ENCODE measurements at places on chromosomes 5 and 9. TPM values are rescaled to one million over a fixed set of nuclear protein-coding genes. Genes with fewer than 3 reads are reported as not detected.

GRCh38 chr5:153445875-153446579, 44.4 kb upstream of the GRIA1 start:
- no peak for DNase-seq

DNA sequence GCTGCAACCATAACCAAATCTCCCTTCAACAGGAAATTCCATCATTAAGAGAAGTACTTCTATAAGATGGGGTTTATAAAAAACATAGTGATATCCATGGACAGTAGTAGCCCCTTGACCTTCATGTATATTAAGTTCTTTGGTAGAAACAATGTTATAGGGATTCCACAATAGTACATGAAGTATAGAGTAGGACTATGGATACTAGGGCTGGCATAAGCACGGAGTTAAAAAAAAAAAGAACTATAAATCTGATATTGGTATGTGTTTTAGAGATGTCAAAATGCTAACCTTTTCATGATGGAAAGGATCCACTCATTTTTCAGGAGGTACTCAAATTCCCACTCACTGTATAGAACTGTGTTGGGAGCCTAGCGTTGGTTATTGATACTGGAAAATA, 337.6 kb downstream of the FGF10 start:
- DNase-seq, result no peak

- no peak for DNase-seq
These were observed 206.4 kb downstream of the C9orf50 start for GRCh38 chr9:129414377-129414992.

GRCh38 chr5:157269761-157270272, 3.9 kb downstream of the CYFIP2 start:
- no peak for DNase-seq

DNA sequence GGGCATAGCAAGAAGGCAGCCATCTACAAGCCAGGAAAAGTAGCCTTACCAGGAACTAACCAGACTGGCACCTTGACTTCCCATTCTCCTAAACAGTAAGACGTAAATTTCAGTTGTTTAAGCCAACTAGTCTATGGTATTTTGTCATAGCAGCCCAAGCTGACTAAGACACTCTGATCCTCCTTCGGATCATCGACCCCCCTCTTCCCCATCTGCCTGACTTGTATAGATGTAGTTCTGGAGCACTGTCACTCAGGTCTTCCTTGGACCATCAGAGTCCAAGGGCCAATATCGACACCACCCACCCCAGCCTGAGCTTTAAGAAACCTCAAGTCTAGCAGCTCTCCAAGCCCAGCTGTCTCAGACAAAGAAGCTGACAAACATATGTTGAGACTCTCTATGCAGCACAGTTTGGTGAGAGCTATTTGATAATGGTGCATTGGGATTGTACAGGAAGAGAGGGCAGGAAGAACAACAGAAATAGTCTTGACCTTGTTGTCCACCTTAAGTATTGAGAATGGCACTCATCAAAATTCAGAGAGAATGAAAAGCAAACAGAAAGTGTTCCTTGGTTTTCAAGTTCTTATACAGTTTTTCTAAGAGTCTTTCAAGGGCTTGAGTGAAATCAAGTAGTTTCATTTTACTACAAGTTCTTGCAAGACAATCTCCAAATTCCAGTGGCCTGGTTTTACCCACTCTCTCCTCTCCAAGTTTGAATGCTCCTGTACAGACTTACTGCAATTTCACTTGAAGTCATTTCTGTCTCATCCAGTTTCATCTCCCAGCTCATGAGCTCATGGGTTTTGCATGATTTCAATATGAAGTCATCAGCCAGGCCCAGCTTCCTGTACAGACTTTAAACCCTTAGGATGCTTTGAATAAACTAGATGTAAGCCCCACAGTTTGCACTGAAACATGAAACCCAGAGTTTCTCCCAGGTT, 122.3 kb upstream of the RAI14 start:
- no peak for DNase-seq

DNA sequence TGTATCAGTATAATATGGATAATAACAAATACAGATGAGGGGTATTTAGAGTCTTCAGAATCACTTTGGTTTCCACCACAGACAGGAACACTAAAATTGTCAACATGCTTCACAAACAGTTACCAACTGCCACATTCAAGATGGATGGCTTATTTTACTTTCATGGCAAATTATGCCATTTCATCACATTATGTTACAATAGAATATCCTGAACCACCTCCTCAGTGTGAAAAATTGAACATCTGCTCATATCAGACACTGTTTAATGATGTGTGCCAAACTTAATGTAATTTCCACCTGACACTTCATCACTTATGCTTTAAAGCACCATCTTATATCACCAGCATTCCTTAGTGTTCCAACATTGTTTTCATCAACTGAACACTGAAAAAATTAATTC, 357.4 kb downstream of the KCNN2 start:
- no peak for DNase-seq

DNA sequence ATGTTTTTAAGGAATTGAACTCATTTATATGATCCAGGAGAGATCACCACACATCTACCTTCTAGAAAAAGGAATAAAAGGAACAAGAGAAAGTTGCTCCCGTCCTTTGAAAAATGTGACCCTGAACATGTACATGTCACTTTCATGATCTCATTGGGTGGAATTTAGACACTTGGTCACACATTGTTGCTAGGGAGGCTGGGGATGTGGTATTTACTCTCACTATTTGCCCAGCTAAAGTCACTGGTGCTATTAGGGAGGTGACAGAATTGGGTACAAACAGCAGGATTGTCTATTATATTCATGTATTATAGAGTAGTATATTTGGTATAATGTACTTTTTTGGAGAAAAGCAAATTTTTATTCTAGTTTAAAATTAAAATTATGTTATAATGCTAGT, 2.1 kb upstream of the CDH10 start:
- no peak for DNase-seq

DNA sequence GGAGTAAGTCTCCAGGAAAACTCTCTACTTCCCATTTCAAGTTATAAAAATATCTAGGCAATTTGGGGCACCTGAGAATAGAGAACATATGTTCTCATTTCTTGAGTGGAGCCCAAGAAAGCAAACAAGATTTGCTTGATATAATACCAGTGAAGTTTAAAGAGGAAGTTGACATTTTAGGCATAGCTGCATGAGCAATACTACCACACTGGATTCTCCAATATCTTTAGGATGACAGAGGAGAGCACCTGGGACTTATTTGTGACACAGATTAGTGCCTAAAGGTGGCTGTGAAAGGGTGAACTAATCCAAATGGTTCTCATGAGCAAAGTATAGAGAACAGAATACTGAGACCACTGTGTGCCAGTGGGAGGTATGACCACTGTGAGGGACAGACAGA, 423.5 kb upstream of the RIOK2 start:
- no peak for DNase-seq

DNA sequence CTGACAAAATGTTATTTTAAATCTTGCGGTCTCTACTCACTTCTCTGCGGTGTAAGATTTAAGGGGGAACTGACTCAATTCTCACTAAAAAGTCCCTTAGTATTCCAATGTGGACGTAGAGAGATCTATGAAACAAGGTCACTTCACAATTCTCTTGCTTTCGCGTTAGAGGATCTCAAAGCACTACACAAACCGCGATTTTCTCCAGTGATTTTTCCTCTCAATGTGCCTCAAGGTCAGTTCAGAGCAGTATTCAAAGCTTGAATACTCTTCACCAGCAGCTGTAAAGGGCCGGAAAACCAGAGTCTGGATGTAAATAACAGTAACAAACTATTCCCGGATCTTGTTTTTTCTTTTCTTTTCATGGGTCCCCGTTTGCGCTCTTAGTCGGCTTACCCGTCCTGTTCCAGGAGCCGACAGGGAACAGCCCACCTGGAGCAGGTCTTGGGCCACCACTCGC, 128.2 kb downstream of the TMEM161B start:
- DNase-seq, result no peak

DNA sequence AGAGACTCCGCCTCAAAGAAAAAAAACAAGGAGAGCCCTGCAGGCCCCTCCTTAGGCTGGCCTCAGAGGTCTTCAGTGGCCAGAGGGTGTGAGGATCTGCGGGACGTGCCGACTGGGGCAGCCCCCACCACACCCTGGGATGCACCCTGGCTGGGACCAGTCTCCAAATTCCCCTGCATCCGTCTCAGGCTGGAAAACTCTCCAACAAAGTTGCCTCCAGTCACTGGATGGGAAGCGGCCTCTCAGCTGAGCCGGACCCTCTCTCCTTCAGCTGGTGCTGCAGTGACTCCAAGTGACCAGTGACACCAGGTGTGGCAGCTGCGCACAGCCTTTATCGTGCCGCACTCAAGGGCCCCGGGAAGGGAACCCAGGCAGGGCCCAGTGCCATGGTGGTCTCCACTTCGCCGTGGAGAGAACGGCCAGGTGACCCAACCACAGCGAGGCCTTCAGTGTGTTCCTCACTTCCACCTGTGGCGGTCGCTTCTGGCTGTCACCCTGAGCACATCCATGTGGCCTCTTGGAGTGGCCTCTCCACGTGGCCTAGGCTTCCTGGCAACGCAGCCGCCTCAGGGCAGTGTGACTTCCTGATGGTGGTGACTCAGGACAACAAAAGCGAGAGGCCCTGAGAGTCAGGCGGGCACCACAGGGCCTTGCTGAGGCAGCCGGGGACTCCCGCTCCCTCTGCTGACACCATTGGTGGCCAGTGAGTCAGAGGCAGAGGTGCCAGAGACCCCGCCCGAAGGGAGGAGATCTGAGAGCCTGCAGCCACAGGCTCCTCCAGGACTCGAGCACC, 19.3 kb upstream of the CAMSAP1 start:
- peak; percentile 81 for DNase-seq

DNA sequence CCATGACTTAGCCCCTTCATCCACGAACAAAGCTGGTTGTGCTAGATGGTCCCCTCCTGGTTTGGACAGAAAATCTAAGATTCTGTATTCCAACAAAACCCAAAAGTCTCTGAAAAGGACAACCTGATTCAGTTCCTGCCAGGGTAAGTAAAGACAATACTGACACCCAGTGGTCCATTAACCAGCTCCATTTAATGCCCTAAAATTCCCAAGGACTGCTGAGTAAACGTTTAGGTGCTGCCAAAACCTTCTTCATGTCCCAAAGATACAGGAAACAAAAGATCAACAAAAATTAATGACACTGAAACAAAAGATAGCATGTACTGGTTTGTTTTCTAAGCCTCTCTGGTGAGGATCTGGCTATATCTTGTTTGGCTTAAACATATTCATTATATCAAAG, 25.3 kb upstream of the PPP1R2B start:
- DNase-seq, result no peak

GRCh38 chr5:77994943-77995342, 218.8 kb upstream of the TBCA start:
- no peak for DNase-seq

DNA sequence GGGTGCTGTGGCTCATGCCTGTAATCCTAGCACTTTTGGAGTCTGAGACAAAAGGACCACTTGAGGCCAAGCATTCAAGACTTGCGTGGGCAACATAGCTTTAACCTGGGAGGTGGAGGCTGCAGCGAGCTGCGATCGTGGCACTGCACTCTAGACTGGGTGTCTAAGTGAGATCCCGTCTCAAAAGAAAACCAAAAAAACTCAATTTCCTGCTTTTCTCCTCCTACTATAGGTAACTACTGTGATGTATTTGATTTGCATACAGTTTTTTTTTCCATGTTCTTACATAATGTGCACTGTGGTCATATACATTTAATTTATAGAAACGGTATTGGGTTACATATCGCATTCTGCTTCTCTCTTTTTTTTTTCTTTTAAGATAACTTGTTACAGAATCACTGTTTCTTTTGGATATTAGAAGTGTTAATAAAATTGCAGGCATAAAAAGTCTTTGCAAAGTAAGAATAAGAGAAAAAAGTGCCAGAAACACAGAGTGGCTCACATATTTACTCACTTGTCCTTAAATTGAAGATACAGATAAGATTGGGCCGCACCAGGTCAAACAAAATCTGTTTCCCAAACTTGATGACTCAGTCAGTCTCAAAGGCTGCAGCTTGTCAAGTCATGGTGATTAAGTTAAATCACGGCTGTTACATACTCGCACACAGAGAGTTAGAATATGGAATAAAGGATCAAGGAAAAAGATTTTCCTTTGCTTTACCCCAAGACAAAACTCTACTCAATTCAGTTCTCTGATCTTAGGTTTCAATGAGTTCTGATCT, 2.0 kb upstream of the PTGR1 start:
- DNase-seq, result no peak

GRCh38 chr5:177176175-177176711, 42.7 kb downstream of the NSD1 start:
- no peak for DNase-seq

Gene ZNF483
- total RNA-seq, result 1.4 TPM

Gene ADAM19
- total RNA-seq, result 1.6 TPM

Gene PHF19
- total RNA-seq, result 15.5 TPM

Gene GNA14
- total RNA-seq, result 3.6 TPM

Data from suprapubic skin (tissue), 4 donors.